Activated T-cell treated with anti-CD3 and anti-CD28 coated beads, Interleukin-2, amount 50 U/mL, for 72 hours (primary cell): ENCODE measurements at places on chromosomes 1 and 21. TPM values are rescaled to one million over a fixed set of nuclear protein-coding genes. Genes with fewer than 3 reads are reported as not detected.

GRCh38 chr21:45698493-45699184 lies 55.1 kb downstream of the PCBP3 start:
- peak; percentile 54 for DNase-seq

TBX19 gene
- total RNA-seq = 6.3 TPM

TAL1 gene
- 0.17 TPM for total RNA-seq

SYCP1 gene
- total RNA-seq = not detected

- no peak for DNase-seq
Measured at GRCh38 chr1:63870152-63870551, 96.3 kb downstream of the ROR1 start.

- DNase-seq = no peak
Measured at GRCh38 chr1:8004113-8004802, 21.9 kb downstream of the ERRFI1 start.

SUSD4 gene
- total RNA-seq = 1.1 TPM

DNA sequence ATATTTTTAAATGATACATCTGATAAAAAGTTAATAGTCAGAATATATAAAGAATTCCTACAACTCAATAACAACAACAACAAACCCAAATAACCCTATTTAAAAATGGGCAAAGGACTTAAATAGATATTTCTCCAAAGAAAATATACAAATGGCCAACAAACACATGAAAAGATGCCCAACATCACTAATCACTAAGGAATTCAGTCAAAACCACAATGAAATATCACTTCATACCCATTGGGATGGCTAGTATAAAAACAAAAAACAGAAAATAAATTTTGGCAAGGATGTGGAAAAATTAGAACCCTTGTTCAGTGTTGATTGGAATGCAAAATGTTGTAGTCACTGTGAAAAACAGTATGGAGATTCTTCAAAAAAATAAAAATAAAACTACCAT lies 184.8 kb upstream of the RAB4A start:
- no peak for DNase-seq

DNA sequence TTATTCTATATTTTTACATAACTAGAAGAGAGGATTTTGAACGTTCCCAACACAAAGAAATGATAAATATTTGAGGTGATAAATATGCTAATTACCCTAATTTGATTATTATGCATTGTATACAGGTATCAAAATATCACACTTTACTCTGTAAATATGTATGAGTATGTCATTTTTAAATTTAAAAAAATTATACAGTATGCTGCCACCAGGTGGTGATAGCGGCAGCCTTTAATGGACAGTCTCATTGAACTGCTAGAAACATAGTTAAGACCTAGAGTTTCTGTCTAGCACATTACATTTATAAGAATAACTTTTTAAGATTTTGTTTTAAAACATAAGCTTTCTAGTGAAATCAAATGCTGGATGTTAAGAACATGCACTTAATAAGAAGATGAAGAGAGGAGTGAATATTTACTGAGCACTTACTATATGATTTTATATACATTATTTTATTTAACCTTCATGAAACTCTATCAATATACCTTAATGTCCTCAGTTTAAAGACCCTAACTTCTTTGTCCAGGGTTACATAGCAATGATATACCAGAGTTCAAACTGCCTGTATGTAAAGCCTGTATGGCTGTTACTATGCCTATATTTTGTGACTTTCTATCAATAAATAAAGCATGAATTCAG lies 207.1 kb downstream of the NUF2 start:
- peak; percentile 16 for DNase-seq

MYCL gene
- total RNA-seq = 0.70 TPM

SLC25A44 gene
- 71.0 TPM for total RNA-seq

DNA sequence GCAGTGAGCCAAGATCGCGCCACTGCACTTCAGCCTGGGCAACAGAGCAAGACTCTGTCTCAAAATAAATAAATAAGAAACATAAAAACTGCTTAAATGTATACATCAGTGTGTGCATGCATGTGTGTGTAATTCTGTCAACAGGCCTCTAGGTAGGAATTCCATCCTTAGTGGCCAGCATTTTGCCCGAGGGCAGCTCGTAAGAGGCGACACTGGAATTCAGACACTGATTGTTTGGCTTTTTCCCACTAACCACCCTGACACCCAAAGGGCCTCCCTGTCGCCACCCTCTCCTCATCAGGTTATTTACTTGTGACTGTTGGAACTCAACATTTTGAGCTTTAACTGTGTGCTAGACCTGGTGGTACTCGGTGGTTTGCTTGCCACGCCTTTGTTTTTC lies 64.0 kb upstream of the KIF1B start:
- DNase-seq = no peak

SLAMF9 gene
- total RNA-seq = not detected

GRCh38 chr1:220701974-220702373 lies 11.8 kb downstream of the C1orf115 start:
- no peak for DNase-seq

BMP8B gene
- total RNA-seq = 0.69 TPM

GRCh38 chr1:169568497-169568896 lies 17.8 kb downstream of the F5 start:
- DNase-seq = no peak

GRCh38 chr1:78004719-78005447 lies at the start of gene DNAJB4:
Gene DNAJB4 (plus strand): TSS chr1:78004939. CDS start chr1:78005111, 172 bp downstream.
- peak; percentile 76 for DNase-seq
